ENCODE measurements at places on chromosomes 2 and 18.
A peak's percentile ranks its signal among the peaks of the same experiment; 100 is the strongest.

DNA sequence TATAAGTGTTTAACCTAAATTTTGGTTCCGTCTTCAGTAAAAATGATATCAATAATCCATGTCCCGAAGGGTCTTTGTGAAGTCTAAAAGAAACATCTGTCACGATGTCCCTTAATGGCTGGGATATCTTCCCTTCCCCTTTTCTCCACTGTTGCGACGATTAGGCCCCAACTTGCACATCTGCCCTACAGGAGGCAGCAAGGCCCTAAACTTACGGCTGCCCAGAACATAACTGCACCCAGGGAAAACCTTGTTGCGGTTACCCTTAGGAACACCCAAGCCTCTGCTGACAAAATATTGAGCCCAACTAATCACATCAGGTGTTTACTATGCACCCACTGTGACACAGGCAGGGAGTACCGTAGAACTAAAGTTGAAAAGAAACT lies 1.3 kb upstream of the SMAD2 start:
- no peak for DNase-seq

DNA sequence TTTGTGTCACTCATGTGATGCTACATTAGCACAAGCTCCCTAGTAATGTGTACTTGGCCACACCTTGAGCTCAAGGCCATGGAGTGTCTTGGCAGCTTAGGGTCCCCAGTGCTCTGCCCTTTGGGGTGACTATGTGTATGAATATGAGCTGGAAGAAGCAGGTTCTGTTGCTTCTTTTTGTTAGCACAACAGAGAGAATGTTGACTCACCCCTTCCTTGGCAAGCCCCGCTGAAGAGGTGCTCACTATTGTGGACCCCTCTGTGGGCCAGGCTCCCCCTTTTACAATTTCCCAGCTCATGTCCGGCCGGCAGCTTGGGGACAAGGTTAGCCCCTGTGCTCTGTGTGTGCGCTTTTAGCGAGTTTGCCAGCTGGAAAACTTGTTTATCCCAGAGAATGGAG lies 48.1 kb downstream of the DGKD start:
- DNase-seq, result no peak

DNA sequence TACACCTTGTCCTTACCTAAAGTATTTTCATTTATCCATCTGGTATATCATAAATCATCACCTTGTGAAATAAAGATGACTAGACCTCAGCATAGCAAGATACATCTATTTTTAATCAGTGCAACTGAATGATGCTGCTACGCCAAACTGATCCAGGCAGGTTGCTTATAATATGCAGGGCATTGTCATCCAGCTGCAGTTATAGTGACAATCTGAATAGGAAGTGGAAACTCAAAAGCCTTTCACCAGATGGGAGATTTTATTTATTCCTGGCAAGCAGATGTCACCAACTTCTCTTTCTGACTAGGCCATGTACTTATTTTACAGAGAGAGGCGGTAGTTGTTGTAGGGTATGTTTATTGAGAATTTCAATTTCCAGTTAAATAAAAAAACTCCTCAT lies 747.3 kb downstream of the ADCYAP1 start:
- no peak for DNase-seq

- DNase-seq, result no peak
Measured at GRCh38 chr2:190537765-190538164, 3.2 kb upstream of the NEMP2 start.

DNA sequence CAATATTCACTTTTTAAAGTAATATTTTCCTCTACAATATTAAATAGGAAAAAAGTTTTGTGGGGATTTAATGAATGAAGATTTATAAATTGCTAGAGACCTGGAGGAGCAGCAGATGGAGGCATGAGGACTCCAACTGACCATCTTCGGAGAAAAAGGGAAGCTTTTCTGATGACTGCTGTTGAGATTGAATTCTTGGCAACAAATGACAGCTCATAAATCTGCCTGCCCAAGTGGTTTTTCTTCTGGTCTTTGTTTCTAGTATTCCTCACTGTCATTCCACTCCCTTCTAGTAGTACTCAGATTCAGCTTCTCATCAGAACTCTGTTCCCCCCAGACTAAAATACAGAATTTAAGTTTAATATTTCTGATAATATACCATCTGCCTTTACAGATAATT lies 157.0 kb downstream of the EML6 start:
- DNase-seq, result no peak

- DNase-seq, result peak; percentile 17
Measured at GRCh38 chr2:105926960-105927678, 182.4 kb downstream of the NCK2 start.

GRCh38 chr18:36496022-36496421 lies 198.5 kb downstream of the FHOD3 start:
- no peak for DNase-seq

DNA sequence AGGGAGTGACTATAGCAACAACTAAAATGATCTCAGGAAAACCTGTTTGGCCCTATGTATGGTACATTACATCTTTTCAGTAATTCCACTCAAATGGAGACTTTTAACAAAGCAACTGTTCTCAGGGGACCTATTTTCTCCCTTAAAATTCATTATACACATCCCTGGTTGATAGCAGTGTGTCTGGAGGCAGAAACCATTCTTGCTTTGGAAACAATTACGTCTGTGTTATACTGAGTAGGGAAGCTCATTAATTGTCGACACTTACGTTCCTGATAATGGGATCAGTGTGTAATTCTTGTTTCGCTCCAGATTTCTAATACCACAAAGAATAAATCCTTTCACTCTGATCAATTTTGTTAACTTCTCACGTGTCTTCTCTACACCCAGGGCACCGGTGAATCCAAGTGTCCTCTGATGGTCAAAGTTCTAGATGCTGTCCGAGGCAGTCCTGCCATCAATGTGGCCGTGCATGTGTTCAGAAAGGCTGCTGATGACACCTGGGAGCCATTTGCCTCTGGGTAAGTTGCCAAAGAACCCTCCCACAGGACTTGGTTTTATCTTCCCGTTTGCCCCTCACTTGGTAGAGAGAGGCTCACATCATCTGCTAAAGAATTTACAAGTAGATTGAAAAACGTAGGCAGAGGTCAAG lies 955 bp downstream of the TTR start:
- DNase-seq, result no peak

- no peak for DNase-seq
Measured at GRCh38 chr2:111688482-111688881, 195.5 kb downstream of the ANAPC1 start.

GRCh38 chr2:208224802-208225201 lies 30.1 kb downstream of the IDH1 start:
- no peak for DNase-seq

DNA sequence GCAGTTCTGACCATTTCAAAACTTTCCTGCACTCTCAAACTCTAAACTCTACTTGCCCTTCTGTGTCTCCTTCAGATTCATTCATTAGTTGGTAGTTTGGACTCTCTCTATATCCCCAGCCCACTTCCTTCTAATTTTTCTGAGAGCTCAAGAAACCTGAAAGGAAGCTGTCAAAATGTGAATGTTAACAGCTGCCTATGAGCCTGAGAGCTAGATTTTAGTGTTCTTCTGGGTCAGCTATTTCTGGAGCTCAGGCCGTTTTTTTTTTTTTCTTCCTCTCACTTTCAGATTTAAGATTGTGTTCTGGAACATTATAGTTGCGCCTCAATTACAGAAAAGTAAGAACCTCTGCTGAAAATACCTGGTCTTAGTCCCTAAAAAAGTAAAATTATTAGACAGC lies 73.1 kb downstream of the RTN4 start:
- DNase-seq, result no peak

- no peak for DNase-seq
Measured at GRCh38 chr18:33156906-33157470, 283.5 kb downstream of the CCDC178 start.

GRCh38 chr18:24497031-24497754 lies 36.8 kb downstream of the HRH4 start:
- no peak for DNase-seq
